Effector CD4-positive, alpha-beta T cell (primary cell): ENCODE measurements at places on chromosomes 2 and 18.

DNA sequence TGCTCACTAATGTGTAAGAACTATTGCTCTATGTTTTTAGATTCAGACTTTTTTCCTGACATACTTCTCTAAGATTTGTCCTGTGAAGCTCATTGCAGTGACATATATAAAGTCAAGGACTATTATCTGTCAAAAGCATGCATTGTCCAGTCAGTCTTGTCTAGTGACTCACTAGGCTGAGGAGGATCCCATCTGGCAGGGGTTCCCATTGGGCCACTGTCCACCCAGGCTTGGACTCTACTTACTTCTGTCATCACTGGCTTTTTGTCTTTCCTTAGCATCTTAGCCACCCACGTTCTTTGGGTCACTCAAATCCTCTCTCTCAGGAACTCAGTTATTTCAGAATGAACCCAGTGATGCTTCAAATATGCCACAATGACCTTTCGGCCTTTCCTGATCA, 132.6 kb upstream of the NABP1 start:
- DNase-seq: no peak

- DNase-seq: no peak
These were observed 27.5 kb downstream of the STAMBP start for GRCh38 chr2:73856214-73856613.

- DNase-seq: no peak
These were observed 245.4 kb downstream of the GALR1 start for GRCh38 chr18:77495079-77495478.

GRCh38 chr18:35049111-35050027, 8.2 kb downstream of the MAPRE2 start:
- no peak for DNase-seq

- DNase-seq: no peak
These were observed 6.1 kb downstream of the MPV17 start for GRCh38 chr2:27316655-27317412.
